Fibroblast of upper back skin (primary cell): ENCODE measurements at places on chromosomes 4 and X.
A peak's percentile ranks its signal among the peaks of the same experiment; 100 is the strongest.

DNA sequence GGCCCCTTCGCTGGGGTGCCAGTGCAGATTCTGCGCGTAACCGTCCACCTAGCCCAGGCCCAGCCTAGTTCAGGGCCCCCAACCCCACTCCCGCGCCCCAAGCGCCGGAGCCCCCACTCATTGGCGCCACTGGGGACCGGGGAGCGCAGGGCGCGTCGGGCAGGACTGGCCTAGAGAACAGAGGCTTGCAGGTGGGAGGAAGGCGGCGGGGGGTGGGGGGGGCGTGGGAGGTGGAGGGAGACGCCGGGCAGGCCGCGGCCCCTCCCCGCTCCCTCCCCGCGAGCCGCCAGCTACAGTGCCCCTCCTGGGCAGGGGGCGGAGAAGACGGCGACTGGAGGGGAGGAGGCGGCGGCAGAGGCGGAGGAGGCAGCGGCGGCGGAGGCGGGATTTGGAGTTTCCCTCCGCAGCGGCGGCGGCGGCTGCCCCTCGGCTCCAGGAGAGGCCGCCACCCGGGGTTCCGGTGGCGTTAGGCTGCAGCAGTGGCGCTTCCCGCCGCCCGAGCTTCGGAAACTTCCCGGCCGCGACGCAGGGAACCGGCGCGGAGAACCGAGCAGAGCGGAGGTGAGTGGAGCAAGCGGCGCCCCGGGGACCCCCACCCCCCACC, 4.8 kb upstream of the DUSP9 start:
- DNase-seq = no peak

DNA sequence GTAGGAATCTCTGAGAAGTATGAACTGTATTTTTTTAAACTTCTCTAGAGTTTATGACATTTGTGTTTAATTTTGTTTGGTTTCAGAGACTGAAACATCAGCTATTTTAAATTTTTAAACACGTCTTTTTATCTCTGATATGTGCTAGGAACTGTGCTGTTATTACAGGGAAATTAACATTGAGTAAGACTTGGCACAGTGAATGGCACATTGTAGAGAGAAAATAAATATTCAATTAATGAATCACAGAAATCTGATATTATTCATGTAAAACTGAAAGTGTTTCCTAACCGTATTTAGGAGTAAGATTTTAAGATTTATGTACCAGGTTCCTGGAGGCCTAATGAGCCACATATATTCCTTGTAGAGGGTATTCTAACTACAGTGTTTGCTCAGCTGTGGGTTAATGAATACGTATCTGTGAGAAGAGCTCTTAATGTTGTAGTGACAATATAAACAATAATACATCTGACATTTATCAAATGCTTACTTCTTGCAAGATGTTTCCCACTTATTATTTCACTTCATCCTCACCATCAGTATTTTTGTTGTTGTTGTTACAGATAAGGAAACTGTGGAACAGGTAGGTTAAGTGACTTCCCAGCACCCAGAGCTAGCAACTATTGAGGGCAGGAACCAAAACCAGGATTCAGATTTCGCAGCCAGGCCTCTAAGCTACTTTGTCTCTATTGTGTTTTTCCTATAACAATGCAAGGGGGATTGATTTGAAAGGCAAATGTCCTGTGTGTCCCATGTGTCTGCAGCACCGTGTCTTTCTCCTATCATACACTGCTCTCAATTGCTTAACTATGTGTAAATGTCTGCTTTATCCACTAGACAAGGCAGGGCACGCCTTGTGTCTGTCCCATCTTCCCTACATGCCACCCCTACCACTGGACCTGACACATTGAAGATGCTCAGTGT, 121.1 kb upstream of the FAM9C start:
- DNase-seq = no peak

DNA sequence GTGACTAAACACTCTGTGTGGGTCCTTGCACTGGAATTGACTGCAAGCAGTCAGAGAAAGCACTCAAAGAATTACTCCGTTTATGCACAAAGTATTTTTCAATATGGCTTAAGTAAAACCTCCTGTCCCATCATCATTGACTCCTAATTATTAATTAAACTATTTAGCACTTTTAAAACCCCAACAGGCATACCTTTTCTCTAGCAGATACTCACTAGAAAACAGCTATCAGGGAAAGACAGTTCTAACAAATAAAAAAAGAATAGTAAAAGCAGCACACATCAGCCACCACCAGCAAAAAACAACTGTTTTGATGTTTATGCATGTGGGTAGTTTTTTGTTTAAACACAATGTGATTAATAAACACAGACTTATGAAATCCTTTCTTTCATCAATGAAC, 66.2 kb upstream of the GYPA start:
- DNase-seq = no peak

DNA sequence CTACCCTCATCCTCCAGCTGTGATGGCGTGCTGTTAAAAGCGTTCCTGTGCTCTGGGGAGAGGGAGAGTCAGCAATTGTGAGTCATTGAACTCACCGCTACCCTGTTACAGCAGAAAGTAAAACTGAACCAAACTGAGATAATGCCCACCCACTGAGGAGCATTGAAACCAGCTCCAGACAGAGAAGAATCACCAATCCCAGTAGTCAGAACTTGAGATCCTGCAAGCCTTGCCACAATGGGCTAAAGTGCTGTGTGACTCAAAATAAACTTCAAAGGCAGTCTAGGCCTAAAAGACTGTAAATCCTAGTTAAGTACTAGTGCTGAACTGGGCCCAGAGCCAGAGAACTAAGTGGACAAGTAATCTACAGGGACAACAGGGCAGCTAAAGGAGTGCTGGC, 1394.2 kb upstream of the DIAPH2 start:
- DNase-seq = no peak

GRCh38 chrX:101550751-101551379, 518 bp downstream of the ARMCX1 start:
- peak; percentile 38 for DNase-seq

DNA sequence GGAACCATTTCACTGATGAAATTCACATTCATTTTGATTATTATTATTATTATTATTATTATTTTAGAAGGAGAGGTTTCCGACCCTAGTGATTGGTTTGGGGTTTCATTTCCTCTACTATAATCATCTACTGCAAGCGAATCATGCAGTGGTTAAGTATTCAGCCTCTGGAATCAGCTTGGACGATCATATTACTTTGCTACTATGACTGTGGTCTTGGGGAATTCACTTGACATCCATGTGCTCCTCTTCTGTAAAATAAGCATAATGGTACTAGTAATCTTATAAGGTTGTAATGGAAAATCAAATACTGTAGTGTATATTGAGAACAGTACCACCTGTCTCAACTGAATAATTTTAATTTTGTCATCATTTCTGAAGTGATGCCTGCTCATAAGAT, 132.1 kb upstream of the SLC4A4 start:
- DNase-seq = peak; percentile 89

- no peak for DNase-seq
These were observed 14.9 kb downstream of the CPE start for GRCh38 chr4:165393704-165394103.

DNA sequence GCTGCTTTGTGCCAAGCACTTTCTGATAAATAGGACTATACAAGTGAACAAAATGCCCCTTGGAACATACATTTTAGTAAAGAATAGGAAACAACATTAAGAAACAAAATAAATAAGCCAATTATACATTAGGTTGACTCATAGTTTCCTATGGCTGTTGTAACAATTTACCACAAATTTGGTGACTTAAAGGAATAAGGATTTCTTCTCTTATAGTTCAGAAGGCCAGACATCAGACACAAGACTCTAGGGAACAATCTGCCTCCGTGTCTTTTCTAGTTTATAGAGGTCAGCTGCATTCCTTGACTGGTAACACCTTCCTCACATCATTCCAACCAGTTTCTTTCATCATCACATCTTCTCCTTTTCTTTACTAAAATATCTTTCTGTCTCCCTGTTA, 235.9 kb upstream of the PCDH18 start:
- peak; percentile 55 for DNase-seq

GRCh38 chrX:13691841-13692371, 3.0 kb downstream of the RAB9A start:
- DNase-seq = no peak

DNA sequence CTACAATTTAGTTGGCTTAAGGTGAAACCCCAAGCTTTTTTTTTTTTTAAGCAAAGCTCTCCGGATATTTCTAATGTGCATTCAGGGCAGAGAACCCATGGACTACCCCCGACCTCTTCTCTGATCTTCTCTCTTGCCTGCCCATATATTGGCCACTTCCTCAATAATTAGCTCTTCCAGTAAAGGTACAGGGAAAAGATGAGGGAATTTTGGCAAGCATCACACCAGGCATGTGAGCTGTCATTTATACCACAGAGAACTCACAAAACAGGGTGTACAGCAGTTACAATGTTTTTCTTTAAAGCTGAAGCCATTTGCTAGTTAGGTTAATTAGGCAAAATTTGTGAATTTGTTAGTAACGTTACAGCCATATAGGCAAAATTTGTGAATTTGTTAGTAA, 73.3 kb downstream of the GAB1 start:
- DNase-seq = no peak
